Osteoblast (primary cell): ENCODE measurements at places on chromosomes 7 and 10.

DNA sequence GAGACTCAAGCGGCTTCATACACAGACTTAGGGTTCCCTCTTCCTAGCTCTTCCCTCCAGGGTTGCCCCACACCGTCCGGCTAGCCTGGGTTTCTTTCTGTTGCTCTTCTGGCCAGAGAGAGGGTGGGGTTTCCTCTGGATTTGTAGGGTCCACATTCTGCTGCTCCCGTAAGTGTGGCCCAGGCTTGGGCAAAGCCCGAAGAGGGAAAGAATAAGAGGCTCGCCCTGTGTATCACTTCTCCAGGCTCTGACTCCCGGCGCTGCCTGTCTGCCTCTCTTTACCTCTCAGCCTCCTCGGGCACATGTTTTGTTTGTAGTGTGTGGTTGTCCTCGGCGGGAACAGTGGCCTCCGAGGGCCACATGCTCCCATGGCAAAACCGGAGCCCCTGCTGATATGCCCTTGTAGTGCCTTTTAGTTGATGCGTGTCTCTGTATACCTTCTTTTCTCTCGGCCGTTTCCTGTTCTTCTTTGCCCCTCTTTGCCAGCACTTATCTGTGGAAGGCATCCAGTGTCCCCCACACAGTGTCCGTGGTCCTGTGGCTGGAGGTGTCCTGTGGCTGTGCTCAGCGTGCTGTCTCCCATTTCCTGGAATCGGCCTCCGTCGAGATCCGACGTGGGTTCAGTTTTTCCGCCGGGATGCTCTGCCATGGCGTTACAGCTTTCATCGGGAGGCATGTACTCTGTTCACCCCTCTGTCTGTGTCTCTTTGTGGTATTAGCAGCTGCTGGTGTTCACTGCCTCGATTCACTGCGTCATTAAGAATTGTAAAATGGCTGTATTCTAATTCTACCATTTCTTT, 102.9 kb downstream of the INPP5A start:
- peak; percentile 75 for DNase-seq

DNA sequence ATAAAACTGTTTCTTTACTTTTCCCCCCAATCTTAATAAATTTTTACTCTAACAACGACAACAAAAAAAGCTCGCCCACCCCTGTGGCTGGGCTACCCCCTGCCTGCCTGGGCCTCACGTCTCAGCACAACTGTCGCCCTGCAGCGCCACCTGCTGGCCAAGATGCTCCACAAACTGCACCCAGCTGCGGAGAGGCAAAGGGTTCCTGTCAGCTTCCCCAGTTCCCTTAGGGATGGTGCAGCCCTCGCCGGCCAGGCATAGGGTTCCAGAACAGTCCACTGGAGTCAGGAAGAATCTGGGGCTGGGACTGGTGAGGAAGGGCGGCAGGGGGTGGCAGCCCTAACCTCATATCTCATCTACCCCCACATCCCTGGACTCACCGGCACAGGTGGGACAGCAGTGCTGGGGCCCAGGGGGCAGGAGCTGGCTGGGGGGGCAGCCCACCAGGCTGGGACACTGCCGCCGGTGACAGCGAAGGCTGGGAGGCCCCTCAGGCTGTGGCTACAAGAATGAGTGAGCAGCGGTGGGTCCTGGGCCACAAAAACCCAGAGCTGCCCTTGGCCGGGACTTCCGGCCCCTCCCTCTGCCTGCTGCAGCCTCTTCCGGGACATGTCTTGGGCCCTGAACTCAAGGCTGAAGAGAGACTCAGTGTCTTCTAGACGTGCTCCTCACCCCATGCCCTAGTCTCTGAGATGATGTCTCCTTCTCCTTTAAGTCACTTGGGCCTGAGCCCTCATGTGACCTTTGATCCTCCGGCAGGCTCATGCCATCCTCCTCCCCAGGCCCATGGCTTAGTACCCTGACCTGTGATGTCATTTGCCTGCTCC, 21.2 kb downstream of the ATP6V1F start:
- DNase-seq = peak; percentile 99

- DNase-seq = no peak
These were observed 111.8 kb upstream of the FEZF1 start for GRCh38 chr7:122416336-122416735.

DNA sequence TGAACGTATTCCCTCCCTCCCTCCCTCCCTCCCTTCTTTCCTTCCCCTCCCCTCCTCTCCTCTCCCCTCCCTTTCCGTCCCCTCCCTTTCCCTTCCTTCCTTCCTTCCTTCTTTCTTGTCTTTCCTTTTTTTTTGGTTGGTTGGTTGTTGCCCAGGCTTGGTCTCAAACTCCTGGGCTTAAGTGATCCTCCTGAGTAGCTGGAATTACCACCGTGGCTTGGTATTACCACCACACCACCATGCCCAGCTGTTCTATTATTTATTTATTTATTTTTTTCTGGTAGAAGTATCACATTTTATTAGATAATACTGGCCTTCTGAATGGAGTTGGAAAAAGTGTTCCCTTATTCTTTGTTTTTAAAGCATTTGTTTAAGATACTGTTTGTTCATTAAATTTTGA, 95.9 kb downstream of the PHF14 start:
- DNase-seq = no peak

DNA sequence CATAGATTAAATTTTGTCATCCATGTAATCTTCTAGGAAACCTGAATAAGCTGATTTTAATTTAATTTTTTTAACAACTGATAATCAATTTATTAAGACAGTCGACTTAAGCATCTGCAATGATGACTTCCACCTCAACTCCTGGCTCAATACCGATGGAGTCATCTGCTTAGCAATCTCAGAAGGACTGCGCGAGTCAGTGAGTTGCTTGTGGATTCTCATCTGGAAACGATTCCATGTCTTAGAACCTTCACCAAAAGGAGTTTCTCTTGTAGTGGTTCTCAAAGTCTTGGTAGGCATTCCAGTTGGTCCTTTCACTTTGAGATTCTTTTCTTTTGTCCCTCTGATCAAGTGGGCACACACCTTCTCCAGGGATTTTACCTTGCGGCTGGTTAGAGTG, 85.5 kb downstream of the XRCC2 start:
- peak; percentile 11 for DNase-seq

- DNase-seq = no peak
These were observed 143.2 kb upstream of the C7orf33 start for GRCh38 chr7:148447221-148447849.

DNA sequence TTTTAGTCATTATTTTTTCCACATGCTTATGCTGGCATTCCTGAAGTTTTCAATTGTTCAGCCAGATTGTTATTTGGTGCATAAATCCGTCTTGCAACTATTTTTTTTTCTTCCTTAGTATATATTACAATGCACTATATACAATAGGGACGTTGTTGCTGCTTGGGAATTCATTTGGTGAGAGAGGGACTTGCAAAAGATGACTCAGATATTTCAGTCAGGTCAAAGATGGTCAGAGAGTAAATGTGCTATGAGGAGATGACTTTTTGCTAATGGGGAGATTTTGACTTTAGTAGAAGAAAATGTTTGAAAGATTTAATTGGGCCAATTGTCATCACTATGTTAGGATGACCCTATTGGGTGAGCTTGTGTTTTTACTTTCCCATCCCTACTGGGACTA, 348.4 kb upstream of the MTPN start:
- DNase-seq = no peak

GRCh38 chr10:94308866-94309265, 53.9 kb downstream of the NOC3L start:
- peak; percentile 21 for DNase-seq

GRCh38 chr7:137454767-137455166, 111.2 kb upstream of the PTN start:
- peak; percentile 35 for DNase-seq

- DNase-seq = no peak
These were observed 29.8 kb downstream of the UBE2D4 start for GRCh38 chr7:43956027-43956426.

GRCh38 chr10:2592360-2593160, 474.8 kb upstream of the PFKP start:
- DNase-seq = no peak

- no peak for DNase-seq
These were observed 139.5 kb downstream of the BMPER start for GRCh38 chr7:34044734-34045353.

- peak; percentile 34 for DNase-seq
These were observed 15.8 kb downstream of the SCD start for GRCh38 chr10:100362570-100363496.

DNA sequence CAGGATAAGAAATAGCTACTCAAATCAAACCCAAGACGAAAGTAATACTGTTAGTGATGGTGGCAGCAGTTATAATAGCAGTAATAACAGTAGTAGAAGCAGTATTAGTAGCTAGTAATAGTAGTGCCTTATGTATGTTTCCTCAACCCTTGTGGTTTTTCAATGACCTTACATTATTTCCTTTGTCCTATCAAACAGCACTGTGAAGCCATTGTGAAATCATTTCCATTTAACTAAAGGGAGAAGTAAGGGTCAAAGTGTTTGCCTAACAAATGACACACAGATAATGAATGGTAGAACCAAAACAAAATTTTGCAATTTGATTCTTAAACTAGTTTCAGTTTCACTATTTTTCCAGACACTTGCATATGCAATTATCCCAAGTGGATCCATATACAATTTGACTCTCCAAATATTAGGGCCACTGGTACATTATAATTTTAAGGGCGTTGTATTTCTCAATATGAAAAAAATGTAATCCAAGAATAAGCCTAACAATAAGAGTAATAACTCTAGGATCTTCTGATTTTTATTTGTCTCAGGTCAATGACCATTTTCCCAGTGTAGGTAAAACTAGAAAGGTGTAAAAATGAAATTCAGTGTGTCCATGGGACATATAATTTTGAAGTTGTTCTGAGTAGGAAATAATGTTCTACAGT, 33.7 kb upstream of the TMEM26 start:
- no peak for DNase-seq

DNA sequence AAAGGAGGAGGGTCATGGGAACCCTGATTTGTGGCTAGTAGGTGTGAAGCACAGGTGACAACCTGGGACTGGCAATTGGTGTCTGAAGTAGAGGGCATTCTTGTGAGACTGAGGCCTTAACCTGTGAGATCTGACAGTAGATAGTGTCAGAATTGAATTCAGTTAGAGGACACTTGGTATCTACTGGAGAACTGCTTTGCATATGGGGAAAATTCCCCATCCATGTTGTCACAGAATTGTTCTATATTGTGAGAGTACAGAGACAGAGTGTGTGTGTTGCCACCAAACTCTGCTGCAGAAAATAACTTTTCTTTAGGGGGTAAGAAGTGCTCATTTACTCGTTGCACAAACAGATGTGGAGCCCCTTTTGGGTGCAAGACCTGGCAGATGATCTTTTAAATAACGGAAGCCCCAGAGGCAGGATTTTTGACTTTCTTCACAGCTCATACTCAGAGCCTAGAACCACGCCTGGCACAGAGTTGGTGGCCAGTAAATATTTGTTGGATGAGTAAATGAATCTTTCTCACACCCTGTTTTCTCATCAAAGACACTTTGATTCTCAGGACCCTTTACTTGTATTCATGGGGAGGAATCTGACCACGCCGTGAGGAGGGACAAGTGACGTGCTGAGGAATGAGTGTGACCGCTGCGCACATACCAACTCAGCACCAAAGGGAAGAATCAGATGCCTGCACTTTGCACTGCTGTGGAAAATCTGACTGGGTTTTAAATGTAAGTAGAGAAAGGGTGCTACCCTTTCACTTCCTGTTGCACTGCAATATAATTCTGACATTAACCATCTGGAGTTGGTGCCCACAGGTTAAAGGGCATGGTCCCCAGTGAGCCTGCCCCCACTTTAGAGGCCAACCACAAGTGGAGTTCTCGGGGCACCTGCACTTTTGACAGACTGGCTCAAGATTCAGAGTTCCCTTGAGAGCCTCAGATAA, 39.2 kb upstream of the SDHAF3 start:
- DNase-seq = no peak

DNA sequence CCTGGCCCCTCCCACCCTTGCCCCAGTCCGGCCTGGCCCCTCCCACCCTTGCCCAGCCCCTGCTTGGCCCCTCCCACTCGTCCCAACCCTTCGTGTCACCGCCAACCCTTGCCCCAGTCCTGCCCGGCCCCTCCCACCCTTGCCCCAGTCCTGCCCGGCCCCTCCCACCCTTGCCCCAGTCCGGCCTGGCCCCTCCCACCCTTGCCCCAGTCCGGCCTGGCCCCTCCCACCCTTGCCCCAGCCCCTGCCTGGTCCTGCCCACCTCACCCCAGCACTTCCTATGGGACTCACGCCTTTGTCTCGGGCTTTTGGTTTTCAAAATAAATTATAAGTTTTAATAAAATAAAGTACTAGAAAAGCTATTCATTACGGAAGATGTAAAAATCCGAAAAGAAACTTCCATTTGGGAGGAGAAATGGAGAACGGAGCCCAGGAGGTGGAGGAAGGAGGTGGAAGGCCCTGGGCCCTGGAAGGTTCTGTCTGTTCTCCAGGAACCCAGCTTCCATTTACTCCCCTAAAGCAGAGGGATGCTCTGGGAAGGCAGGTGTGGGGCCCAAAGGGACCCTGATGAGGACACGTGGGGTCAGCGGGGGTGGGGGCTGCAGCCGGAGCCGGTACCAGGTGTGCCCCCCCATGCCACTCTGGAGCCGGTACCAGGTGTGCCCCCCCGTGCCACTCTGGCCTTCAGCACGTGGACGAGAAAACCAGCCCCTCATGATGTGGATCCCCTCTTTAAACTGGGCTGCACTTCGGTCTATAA, 52.2 kb downstream of the PWWP2B start:
- no peak for DNase-seq

DNA sequence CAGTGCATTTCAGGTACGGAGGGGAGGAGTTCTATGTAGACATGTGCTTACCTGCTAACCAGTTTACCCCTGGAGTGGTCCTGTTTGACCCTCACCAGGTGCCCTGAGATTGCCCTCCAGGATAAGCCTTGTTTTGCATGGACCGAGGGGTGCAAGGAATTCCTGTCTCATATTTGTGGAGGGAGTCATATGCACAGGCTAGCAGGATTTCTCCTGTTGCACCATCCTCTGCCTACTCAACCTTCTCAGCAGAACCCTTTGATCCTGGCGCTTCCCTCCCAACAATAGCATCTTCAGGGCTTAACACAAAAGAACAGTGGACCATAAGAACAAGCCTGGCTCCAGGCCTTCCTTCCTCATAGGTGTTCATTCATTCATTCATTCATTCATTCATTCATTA, 7.2 kb downstream of the TRPV6 start:
- DNase-seq = no peak

- no peak for DNase-seq
These were observed 87.0 kb downstream of the HGF start for GRCh38 chr7:81682873-81683272.

DNA sequence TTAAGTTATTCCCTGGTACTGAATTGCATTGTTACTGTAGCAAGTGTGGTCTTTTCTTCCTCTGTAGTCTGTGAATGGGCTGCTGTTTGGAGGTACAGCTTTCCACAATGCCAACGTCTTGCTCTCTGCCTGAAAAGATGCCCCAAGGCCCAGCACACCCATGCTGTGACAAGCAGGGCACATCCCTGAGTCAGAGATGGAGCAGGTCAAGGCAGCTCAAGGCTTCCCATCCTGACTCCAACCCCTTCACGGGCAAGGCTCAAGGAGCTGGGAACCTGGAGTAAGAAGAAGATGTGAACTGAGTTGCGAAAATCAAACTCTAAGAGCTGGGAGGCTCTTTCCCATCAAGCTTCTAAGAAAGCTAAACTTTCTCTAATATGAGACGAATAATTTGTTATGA, 27.2 kb downstream of the SVIL start:
- no peak for DNase-seq

GRCh38 chr7:115475206-115475605, 553.3 kb downstream of the MDFIC start:
- no peak for DNase-seq
